Transverse colon (tissue), 4 donors: ENCODE measurements at places on chromosomes 7 and 10. TPM values are rescaled to one million over a fixed set of nuclear protein-coding genes. Genes with fewer than 3 reads are reported as not detected.
A peak's percentile ranks its signal among the peaks of the same experiment; 100 is the strongest.

- DNase-seq = no peak
Observed at GRCh38 chr10:101623528-101623927, 35.4 kb downstream of the DPCD start.

- DNase-seq = no peak
Observed at GRCh38 chr7:45435131-45435530, 139.0 kb upstream of the ADCY1 start.

- no peak for DNase-seq
Observed at GRCh38 chr10:77319557-77319956, 318.1 kb downstream of the KCNMA1 start.

DNA sequence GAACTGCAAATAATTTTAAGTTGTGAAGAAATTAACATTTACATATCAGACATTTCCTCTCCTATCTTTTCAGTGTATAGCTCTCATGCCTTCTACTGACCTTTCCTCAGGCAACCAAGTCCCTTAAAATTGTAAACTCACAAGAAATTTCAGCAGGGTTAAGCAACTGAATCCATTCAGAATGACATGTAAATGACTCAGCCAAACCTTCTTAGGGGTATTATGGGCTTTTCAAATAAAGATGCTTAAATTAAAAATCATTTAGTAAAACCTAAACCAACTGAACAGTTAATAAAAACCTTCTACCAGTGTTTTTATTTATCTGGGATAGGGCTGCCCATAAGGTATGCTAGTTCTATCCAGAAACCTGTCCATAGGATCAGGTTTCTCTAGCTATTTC lies 20.7 kb downstream of the WAPL start:
- no peak for DNase-seq

- no peak for DNase-seq
Observed at GRCh38 chr10:59505926-59506325, 143.6 kb upstream of the FAM13C start.

DNA sequence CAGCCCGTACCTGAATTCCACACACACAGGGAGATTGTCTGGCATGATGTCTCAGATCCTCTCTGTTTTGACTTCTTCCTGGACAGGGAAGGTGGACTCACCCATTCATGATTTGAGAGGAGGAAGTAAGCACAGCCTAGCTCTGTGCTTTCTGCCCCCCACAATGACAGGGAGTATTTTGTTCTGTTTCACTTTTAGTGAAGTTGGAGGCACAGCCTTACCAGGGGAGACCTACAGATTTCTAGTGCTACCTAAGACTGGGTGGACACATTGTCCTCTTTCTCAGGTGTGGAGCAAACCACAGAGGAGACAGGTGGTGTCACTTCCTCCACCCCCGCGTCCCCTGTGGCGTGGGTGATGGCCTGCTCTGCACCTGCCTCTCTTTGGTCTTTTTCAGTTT lies 408.6 kb upstream of the PFKP start:
- DNase-seq = no peak

DNA sequence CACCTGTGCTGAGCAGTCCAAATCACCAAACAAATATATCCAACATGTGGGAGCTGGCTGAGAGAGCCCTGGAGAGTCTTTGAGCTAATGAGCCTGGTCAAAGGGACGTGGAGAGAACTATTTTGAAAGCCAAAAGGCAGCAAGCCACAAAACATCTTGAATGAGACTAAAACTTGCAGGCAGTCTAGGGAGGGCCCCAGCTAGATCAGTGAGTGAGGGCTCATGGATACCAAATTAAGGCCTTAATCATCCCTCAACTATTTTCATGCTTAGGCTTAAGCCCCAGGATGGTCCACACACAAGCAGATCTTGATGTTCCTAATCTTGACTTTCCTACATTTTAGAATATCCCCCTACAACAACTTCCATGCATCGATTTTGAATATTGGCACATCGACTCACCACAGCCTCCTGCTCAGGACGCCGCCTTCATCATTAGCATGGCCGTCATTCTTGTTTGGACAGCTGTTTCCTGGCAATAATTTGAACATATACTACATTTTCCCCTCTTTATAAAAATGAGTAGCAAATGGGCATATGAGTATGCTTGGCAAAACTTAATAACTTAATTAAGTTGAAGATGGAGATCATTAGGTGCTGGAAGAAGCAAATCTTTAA lies 86.9 kb upstream of the ADAM12 start:
- no peak for DNase-seq

- DNase-seq = no peak
Observed at GRCh38 chr7:9013940-9014339, 580.5 kb downstream of the NXPH1 start.

DNA sequence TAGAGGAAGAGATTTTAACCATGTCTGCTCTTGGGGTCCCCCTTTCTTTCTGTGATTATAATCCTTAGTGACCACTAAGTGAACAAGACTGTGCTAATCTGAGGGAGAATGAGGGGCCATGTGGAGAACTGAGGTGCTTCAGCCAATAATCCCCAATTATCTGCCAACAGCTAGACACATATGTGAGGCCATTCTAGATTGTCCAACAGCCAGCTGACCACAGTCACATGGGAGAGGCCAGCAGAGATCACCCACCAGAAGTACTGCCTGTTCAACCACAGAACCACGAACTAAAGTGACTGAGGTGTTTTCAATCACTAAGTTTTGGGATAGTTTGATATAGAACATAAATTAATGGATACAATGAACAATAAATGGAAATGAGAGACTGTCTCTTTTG lies 74.3 kb downstream of the SEMA3E start:
- DNase-seq = no peak

DNA sequence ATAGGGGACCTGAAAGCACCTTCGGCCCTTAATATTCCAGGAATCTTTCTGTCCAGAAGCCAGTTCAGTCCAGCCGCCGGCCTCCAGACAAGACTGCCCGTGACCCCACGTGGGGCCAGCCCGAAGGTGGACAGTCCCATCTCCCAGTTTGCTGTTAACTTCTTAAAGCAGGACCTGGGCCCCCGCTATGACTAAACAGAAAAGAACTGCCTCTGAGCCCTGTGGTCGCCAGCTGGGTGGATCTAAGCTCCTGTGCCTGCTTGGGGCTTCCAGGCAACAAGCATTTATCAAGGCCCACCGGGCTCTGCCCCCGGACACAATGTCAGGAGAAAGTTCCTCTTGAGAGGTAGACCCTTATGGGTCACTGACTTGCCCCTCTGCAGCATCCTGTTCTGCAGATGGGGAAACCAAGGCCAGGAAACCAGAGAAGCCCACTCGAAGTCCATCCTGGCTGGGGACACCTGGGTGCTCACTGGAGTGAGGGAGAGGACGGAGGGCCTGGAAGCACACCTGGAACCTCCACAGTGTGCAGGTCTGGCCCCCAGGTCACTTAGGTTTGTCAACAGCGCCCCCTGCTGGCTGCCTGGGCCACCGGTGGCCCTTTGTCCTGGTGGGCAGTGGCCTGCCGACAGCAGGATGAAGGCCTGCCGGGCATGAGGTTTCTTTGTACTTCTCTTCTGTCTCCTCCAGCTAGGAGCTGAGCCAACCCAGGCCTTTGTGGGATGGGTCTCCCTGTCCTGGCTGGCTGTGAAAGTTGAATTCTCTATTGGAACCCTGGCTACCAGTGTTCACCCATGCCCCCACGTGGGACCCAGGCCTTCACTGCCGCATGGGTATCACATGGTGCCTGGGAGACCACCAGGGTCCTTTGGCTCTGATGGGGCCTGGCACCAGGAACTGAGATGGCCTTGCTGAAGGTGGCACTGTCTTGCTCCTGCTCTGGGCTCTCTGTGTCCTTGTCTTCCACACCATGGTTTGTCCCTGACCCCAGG lies 128.0 kb downstream of the ZMIZ1 start:
- peak; percentile 82 for DNase-seq

DNA sequence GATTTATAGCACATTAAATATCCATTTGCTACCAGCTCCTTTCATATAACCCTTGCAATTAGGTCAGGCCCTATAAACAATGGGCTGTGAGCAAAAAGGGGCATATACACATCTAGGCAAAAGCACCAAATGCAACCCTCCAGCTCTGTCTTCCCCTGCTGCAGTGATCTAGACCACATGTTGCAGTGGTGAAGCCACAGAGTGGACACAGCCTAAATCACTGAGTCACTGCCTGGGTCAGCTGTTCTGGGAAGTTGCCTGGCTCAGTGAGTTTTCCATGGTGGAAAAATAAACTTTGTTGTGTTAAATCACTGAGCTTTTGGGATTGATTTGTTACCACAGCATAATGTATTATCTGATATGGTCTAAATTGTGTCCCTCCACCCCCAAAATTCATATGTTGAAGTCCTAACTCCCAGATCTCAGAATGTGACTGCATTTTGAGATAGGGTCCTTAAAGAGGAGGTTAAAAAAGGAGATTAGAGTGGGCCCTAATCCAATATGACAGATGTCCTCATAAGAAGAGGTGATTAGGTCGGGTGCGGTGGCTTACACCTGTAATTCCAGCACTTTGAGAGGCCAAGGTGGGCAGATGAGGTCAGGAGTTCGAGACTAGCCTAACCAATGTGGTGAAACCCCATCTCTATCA lies 70.4 kb downstream of the ZFAND4 start:
- no peak for DNase-seq

GRCh38 chr7:125218076-125218475 lies 288.5 kb upstream of the POT1 start:
- DNase-seq = no peak

GRCh38 chr10:18155321-18155720 lies 15.1 kb downstream of the CACNB2 start:
- no peak for DNase-seq

DNA sequence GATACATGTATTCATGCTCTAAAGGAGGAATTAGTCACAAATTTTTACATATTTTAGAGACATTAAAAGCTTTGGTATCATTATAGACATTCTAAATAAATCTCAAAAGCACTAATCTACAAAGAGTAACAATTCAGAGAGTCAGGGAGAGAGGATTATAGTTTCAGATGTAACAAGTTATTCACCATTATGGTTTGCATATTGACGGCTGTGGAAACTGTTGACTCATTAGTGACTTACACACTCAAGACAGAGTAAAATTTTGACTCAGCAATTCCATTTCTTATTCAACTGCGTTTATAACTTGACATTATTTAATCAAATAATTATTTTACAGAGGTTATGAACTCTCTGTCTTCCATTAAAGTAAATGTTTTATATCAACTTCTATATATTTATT lies 95.4 kb upstream of the SEMA3C start:
- DNase-seq = no peak

DNA sequence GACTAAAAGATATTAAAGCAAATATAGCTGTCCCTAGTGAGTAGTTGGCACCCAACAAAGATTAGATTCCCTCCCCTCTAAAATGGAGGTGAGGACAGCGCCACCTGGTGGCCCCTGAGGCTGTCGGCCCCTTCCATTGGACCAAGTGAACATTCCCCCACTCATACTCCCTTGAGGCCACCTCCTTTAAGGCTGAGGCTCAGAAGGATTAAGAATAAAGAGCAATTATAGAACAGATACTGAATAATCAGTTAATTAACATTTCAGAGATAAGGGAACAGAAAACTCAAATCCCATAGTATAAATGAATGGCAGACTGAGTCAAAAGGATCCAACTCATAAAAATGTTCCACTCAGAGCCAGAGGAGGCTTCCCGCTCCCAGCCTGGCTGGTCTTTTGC lies 130.4 kb upstream of the GHITM start:
- DNase-seq = peak; percentile 41

- DNase-seq = no peak
Observed at GRCh38 chr10:93821051-93821772, 63.5 kb downstream of the LGI1 start.

GRCh38 chr7:123616223-123616622 lies 14.6 kb downstream of the ASB15 start:
- no peak for DNase-seq

- no peak for DNase-seq
Observed at GRCh38 chr7:110974441-110974840, 116.5 kb upstream of the LRRN3 start.

DNA sequence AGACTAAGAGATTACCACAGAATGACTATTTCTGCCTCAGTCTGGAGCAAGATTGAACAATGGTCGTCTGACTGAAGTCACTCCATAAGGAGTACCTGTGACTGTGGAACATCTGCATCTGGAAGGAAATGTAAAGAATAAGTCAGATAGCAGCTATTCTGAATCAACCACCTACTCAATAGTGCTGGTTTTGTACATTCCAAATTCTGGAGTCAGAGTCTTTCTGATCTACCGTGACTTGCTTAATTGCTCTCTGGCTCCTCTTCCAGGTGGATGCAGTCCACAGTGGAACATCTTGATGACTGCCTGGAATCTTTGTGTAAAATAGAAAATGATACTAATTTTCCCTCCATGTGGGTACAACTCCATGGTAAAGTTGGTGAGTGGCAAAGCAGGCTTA lies 156.3 kb upstream of the SEMA3C start:
- DNase-seq = no peak

- no peak for DNase-seq
Observed at GRCh38 chr10:131116991-131117375, 194.5 kb downstream of the TCERG1L start.

- no peak for DNase-seq
Observed at GRCh38 chr10:69220041-69220451, at the start of gene HKDC1. HKDC1 (plus strand) TSS chr10:69220332; CDS start chr10:69220436, 104 bp downstream.

GRCh38 chr10:127123626-127124025 lies 72.8 kb downstream of the INSYN2A start:
- no peak for DNase-seq

DNA sequence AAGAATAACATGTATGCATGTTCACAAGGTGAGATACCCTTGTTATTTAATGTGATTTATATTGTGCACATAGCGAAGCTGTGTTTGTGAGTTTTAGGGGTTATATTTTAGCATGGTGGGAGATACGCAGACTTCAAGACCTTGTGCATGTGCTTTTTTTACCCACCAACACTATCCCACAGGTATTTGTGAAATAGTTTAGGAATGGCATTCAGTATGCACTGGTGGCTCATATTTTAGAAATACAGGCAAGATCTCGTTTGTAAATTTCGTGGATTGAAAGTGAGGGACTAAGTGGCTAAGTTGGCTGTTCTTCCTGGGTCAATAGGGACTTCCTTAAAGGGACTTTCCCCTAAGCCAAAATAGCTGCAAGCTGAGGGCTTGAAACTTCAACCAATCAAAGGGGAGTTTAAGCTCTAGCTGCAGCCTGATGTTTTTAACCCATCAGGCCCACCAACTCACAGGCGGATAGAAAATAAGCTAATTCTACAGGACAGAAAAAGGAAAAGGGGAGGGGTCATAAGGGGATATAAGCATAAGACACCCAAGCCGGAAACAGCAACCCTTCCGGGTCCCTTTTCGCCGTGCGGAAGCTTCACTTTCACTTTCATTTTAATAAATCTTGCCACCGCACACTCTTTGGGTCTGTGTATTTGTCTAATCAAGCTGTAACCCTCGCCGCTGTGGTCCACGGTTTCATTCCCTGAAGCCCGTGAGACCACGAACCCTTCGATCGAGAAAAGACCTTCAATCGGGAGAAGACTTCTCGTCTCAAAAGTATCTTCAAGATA lies 291.0 kb downstream of the GPR158 start:
- DNase-seq = no peak

- no peak for DNase-seq
Observed at GRCh38 chr7:39428221-39428620, 138.0 kb upstream of the YAE1 start.

- DNase-seq = no peak
Observed at GRCh38 chr10:4568086-4568485, 257.9 kb upstream of the AKR1E2 start.

PWWP2B gene
- total RNA-seq = 45.9 TPM

ECHDC3 gene
- 4.0 TPM for total RNA-seq

SPDYE1 gene
- total RNA-seq = not detected

WEE2 gene
- not detected for total RNA-seq

WNT16 gene
- not detected for total RNA-seq

FAM25C gene
- total RNA-seq = not detected

ZNF680 gene
- 7.0 TPM for total RNA-seq

TBX20 gene
- total RNA-seq = not detected

MYO3A gene
- total RNA-seq = 1.3 TPM

CDC14C gene
- not detected for total RNA-seq

RET gene
- total RNA-seq = 1.1 TPM

EXOC6 gene
- total RNA-seq = 13.1 TPM

PLA2G12B gene
- total RNA-seq = not detected
